ENCODE measurements at places on chromosomes 7 and 10.

GRCh38 chr10:118908557-118909256, 120.8 kb upstream of the NANOS1 start:
- no peak for DNase-seq

- DNase-seq, result no peak
These were observed 61.2 kb downstream of the BPGM start for GRCh38 chr7:134707663-134708378.

- DNase-seq, result peak; percentile 47
These were observed 57.5 kb downstream of the UNCX start for GRCh38 chr7:1290026-1290678.

GRCh38 chr10:103423748-103424147, 27.3 kb downstream of the PDCD11 start:
- no peak for DNase-seq

DNA sequence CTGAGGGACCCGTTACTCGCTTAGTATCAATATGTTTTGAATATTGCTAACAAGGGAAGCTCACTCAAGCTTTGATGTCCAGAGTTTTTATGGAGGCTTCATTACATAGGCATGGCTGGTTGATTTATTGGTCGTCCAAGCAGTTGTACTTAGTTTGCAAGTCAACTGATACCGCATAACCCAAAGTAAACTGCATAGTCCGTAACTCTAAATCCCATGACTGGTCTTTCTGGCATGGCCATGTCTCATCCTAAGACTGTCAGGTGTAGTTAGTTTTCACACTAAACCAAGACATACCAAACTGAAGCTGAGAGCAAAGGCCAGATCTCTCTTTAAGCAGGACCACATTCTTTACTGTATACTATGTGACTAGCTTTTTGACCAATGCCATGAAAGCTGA, 397.9 kb downstream of the TFEC start:
- DNase-seq, result no peak

All from activated CD8-positive, alpha-beta T cell treated with anti-CD3 and anti-CD28 coated beads for 36 hours (primary cell).